ENCODE measurements at places on chromosomes 11 and 22.

DNA sequence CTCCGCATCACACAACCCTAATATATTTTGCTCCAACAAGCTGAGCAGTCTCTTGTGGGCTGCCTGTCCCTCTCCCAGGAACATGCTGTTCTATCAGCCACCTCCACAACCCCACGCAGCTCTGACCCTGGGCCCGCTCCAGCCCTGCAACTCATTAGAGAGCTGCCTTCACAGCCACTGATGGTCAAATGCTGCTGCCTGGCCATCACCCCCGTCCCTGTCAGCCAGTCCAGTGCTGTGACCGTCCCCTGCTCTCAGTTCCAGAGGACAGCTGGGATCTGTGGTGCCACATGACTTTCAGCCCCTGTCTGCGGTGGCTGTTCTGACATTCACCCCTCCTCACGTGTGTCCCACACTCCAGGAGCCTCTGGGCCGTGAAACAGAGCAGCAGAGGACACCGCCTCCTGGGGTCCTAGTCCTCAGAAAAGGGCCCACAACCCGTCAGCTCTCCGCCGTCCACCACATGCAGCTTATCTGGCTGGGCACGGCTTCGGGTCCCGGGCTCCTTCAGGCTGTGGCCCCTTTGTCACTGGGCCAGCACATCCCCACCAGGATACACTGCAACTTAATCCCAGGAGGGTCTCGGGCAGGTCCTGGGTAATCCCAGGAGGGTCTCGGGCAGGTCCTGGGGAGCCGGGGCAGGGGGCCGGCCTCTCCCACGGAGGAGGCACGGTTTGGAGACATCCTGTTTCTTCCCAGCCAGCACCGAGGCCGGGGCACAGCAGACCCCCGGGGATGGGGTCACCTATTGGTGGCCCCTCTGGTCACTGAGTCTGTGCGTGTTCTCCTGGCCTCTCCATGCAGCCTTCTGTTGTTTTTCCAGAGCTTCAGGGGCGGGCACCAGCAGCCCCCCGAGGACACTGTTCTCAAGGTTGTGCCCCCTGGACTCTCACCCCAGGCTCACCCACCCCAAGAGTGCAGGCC lies 15.1 kb downstream of the CRELD2 start:
- H3K4me1 ChIP-seq = peaks cover 35% of the 10 kb centered on the region
- peak overlapping the region; percentile 67 for H3K27ac ChIP-seq
- peaks cover 17% of the 10 kb centered on the region for H3K27me3 ChIP-seq
- no peak for DNase-seq

- no peak for DNase-seq
- H3K27ac ChIP-seq = no peak overlapping the region
- H3K4me3 ChIP-seq = no peak overlapping the region
- H3K27me3 ChIP-seq = no peaks in the 10 kb centered on the region
These were observed 18.7 kb downstream of the TRIM44 start for GRCh38 chr11:35681163-35681767.

- H3K27ac ChIP-seq = no peak overlapping the region
- H3K4me3 ChIP-seq = no peak overlapping the region
- H3K36me3 ChIP-seq = no peaks in the 10 kb centered on the region
- H3K27me3 ChIP-seq = no peaks in the 10 kb centered on the region
These were observed 590 bp downstream of the SLCO2B1 start for GRCh38 chr11:75151346-75152047.

- DNase-seq = no peak
- no peak overlapping the region for H3K4me3 ChIP-seq
- H3K4me1 ChIP-seq = peaks cover 23% of the 10 kb centered on the region
- no peaks in the 10 kb centered on the region for H3K27me3 ChIP-seq
- H3K27ac ChIP-seq = peak overlapping the region; percentile 86
These were observed 7.0 kb downstream of the CD81 start for GRCh38 chr11:2383852-2384804.

DNA sequence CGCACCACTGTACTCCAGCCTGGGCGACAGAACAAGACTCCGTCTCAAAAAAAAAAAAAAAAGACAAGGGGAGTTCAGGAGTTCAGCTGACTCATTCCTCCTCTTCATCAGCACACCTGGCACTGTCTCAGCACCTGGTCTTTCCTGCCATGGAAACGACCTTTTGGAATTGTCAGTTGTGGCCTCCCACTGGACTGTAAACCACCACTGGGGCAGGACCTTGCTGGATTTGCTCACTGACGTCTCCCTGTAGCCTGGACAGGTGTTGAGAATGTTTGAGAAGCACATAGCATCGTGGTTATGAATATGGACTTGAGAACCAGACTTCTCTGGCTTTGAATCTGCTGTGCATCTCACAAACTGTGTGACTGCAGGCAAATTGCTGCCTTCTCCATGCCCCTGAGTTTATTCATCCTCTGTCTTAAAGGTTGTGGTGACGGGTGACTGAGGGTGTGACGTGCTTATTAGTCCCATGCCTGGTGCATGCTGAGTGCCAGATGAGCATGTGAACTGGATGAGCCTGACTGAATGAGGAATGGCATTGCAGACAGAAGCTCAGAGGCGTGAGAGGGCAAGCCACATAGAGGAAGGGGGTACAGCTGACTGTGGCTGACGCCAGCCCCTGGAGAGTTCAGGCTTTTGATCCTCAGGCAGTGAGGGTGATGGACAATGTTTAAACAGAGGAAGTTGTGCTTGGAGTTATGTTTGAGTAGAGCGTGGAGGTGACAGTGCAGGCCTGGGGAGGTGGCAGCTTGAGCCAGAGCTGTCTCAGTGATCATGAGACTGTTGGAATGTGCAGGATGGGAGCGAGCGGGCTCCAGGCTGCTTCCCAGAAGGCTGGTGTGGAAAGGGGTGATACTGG lies 12.7 kb downstream of the TOM1 start:
- peaks cover 33% of the 10 kb centered on the region for H3K4me1 ChIP-seq
- H3K36me3 ChIP-seq = no peaks in the 10 kb centered on the region
- peak; percentile 40 for DNase-seq
- H3K27ac ChIP-seq = peak overlapping the region; percentile 87

DNA sequence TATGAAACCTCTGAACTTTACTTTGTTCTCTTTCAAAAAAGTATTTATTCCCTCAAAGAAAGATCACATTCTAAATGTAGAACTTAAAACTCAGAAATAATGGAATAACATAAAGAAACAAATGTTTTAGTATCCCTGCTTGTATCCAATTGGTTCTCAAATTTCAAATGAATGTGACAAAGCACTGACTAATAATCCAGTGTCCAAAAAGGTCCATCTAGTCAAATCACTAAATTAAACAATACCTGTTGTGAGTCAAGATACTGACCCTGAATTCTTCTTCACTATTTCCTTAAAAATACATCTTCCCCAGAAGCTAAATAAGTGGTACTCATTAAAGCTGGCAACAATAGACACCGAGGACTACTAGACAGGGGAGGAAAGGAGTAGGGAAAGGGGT lies 313.1 kb downstream of the SBF2 start:
- no peak for DNase-seq
- H3K4me1 ChIP-seq = peaks cover 6% of the 10 kb centered on the region
- H3K27me3 ChIP-seq = no peaks in the 10 kb centered on the region
- no peak overlapping the region for H3K4me3 ChIP-seq
- no peak overlapping the region for H3K27ac ChIP-seq

DNA sequence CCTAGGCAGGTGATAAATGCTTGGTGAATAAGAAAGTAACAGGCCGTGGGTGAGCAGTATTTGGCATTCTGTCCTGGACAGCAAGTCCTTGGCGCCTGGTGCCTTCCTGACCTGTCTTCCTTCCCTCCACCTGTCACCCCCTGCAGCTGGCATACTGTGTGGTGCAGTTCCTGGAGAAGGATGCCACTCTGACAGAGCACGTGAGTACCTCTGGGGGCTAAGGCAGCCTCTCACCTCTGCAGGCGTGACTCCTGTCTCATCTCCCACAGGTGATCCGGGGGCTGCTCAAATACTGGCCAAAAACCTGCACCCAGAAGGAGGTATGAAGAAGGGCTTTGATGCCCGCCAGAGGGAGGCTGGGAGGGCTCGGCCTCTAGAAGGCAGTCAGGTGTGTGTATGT lies 4.4 kb downstream of the GPHA2 start:
- no peak overlapping the region for H3K27ac ChIP-seq
- DNase-seq = no peak
- H3K4me3 ChIP-seq = no peak overlapping the region
- H3K36me3 ChIP-seq = peaks cover 12% of the 10 kb centered on the region

GRCh38 chr11:64577202-64577601 lies 13.8 kb upstream of the SLC22A12 start:
- H3K36me3 ChIP-seq = no peaks in the 10 kb centered on the region
- no peak overlapping the region for H3K27ac ChIP-seq
- no peak overlapping the region for H3K4me3 ChIP-seq
- H3K4me1 ChIP-seq = no peaks in the 10 kb centered on the region
- no peak for DNase-seq
- H3K27me3 ChIP-seq = no peaks in the 10 kb centered on the region

DNA sequence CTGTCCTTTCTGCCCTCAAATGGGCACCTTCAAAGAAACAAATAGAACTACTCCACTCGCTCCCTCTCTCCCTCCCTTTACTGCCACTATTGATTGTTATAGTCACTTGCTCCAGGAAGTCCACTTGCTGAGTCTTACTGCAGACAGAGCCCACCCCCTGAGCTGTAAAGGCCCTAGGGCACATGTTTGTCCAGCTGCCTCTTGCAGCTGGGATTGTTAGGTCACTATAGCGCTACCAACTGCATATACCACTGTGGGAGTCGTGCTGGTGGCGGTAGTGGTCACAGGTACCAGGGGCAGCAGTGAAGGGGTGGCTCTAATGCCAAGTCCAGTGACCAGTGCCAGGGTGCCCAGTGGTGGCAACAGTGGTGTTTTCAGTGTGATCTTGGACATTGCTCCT lies 4.4 kb upstream of the SREBF2 start:
- no peak for DNase-seq
- H3K4me3 ChIP-seq = no peak overlapping the region
- peaks cover 2% of the 10 kb centered on the region for H3K36me3 ChIP-seq
- H3K27me3 ChIP-seq = no peaks in the 10 kb centered on the region
- peaks cover 23% of the 10 kb centered on the region for H3K4me1 ChIP-seq

GRCh38 chr22:38981005-38981991 lies 849 bp upstream of the APOBEC3B start:
- no peaks in the 10 kb centered on the region for H3K36me3 ChIP-seq
- no peaks in the 10 kb centered on the region for H3K4me1 ChIP-seq
- no peaks in the 10 kb centered on the region for H3K27me3 ChIP-seq
- H3K4me3 ChIP-seq = no peak overlapping the region

- H3K36me3 ChIP-seq = no peaks in the 10 kb centered on the region
- H3K27ac ChIP-seq = no peak overlapping the region
- DNase-seq = no peak
- H3K4me3 ChIP-seq = no peak overlapping the region
These were observed 11.1 kb upstream of the MS4A2 start for GRCh38 chr11:60077216-60077817.

GRCh38 chr11:128884054-128884453 lies 7.1 kb upstream of the KCNJ5 start:
- H3K27ac ChIP-seq = no peak overlapping the region
- H3K27me3 ChIP-seq = no peaks in the 10 kb centered on the region
- H3K4me1 ChIP-seq = peaks cover 24% of the 10 kb centered on the region
- no peak overlapping the region for H3K4me3 ChIP-seq

- DNase-seq = no peak
- H3K4me1 ChIP-seq = peaks cover 6% of the 10 kb centered on the region
- H3K27ac ChIP-seq = no peak overlapping the region
- no peaks in the 10 kb centered on the region for H3K36me3 ChIP-seq
- H3K4me3 ChIP-seq = no peak overlapping the region
- H3K27me3 ChIP-seq = no peaks in the 10 kb centered on the region
These were observed 52.6 kb downstream of the SWAP70 start for GRCh38 chr11:9716275-9717039.

DNA sequence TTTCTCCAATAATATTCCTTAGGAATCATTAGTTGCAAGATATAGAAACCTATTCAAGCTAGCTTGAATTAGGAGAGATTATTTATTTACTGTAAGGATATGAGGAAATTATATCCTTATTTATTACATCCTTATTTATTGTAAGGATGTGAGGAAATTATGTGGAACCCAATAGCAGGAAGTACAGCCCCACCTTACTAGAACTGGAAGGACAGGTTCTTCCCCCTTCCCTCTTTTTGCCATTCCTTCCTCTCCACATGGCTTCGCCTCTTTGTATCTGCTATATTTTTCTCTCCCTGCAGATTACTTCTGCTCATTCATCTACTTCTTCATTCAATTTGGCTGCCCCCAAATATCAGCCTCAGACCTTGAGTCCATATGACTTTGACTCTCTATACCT lies 49.5 kb upstream of the B3GNT6 start:
- H3K27me3 ChIP-seq = no peaks in the 10 kb centered on the region
- H3K4me1 ChIP-seq = no peaks in the 10 kb centered on the region
- no peak overlapping the region for H3K27ac ChIP-seq
- no peaks in the 10 kb centered on the region for H3K36me3 ChIP-seq
- no peak for DNase-seq

DNA sequence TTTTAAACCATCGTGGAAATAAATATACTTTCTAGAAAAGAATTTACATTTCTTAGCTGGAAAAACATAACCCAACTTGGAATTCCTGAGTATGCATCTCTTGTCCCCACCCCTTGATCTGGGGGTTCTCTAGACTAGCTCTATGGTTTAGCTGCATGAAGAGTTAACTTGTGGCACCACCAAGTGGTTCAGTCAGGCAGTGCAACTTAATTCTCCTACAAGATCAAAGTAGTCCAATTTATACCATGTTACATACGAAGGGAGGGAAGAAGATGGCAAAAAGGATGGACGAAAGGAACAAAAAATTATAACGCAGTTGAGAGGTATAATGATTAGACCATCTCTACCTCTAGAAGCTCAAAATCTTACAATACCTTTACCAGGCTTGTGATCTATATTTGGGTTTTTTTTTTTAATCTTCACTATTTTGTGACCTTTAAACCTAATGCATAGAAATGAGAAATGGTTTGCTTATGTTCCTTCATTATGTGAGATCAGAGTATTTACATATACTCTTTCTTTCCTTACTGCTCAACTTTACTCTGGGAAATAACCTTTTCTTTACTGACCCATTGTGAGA lies 28.5 kb upstream of the ALKBH3 start:
- H3K4me1 ChIP-seq = no peaks in the 10 kb centered on the region
- H3K36me3 ChIP-seq = peaks cover 17% of the 10 kb centered on the region
- H3K27me3 ChIP-seq = no peaks in the 10 kb centered on the region
- H3K27ac ChIP-seq = no peak overlapping the region
- DNase-seq = peak; percentile 69

- peak; percentile 12 for DNase-seq
- no peak overlapping the region for H3K4me3 ChIP-seq
- no peaks in the 10 kb centered on the region for H3K36me3 ChIP-seq
These were observed 223.8 kb downstream of the BLID start for GRCh38 chr11:121892131-121892681.

DNA sequence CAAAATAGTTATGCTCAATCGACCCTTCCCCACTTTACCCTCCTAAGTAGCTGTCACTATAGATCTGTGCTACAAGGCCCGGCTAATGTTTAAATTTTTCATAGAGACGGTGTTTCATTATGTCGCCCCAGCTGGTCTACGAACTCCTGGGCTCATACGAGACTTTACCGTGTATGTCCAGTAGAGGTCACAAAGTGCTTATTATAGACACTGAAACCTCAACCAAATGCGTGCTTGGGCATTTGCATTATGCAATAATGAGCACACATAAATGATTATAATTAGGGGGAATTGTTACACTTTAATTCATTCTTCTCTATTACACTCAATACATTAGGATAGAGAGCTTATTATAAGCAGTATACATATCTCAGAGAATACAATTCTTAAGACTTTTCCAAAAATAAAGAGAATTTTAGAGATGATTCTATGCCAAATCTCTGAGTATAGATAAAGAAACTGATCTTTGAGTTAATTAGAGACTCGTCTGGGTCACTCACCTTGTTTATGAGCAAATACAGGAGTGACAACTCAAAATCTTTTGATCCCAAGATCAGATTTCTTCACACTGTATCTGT lies 12.5 kb upstream of the MRPL16 start:
- no peak overlapping the region for H3K4me3 ChIP-seq
- H3K27me3 ChIP-seq = no peaks in the 10 kb centered on the region
- DNase-seq = peak; percentile 75
- H3K27ac ChIP-seq = no peak overlapping the region
- no peaks in the 10 kb centered on the region for H3K36me3 ChIP-seq
- H3K4me1 ChIP-seq = peaks cover 8% of the 10 kb centered on the region

Data from cardiac muscle cell (in vitro differentiated cells and primary cell).